Right renal cortex interstitium (tissue), 3 donors: ENCODE measurements at places on chromosomes 16 and 17. TPM values are rescaled to one million over a fixed set of nuclear protein-coding genes. Genes with fewer than 3 reads are reported as not detected.

DNA sequence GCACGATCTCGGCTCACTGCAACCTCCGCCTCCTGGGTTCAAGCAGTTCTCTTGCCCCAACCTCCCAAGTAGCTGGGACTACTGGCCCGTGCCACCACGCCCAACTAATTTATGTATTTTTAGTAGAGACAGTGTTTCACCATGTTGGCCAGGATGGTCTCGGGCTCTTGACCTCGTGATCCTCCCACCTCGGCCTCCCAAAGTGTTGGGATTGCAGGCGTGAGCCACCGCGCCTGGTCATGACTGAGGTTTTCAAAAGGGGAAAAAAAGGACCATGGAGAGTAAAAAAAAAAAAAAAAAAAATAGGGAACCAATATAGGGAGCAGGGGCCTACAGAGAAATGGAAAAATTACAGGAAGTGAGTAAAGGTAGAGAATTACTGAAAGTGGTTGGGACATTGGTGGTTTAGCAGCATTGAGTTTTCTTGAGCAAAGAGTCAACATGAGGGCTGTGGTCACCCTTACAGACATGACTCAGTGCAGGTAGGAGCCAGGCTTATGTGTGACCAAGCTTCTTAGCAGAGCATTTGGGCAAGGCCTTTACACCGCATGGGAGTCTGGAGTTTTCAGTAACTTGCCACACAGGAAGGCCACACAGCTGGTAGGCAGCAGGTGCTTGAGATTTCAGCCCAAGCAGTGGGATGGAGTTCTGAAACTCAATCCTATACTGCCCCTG, 447.3 kb downstream of the HS3ST3B1 start:
- no peak for DNase-seq

DNA sequence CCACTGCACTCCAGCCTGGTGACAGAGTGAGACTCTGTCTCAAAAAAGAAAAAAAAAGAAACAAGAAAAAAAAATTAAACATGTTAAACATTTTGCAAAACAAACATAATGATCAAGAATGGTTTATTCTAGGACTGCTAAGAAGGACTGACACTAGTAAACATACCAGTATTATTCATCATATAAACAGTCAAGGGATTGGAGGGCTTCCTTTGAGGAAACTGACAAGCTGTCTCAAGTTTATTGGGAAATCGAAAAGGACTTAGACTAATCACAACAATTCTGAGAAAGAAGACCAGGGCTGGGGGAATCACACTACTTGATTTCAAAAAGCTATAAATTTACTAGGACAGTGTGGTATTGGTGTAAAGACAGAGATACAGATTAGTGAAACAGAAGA, 75.5 kb downstream of the MYH10 start:
- no peak for DNase-seq

DNA sequence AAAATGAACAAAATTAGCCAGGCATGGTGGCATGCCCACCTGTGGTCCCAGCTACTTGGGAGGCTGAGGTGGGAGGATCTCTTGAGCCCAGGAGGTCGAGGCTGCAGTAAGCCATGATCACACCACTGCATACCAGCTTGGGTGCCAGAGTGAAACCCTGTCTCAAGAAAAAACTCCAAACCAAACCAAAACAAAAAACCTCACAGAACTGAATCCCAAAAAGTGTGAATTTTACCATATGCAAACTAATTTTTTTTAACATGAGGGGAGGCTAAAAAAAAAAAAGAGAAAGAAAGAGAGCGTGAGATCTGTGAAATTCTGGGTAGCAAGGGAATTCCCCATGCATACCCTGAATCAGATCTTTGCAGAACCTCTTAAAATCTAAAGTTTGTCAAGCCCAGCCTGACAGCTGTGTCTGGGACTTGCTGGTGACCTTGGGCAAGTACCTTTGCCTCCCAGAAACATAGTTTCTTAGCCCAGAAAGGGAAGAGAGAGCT, 17.1 kb upstream of the CDH1 start:
- DNase-seq, result no peak

DNA sequence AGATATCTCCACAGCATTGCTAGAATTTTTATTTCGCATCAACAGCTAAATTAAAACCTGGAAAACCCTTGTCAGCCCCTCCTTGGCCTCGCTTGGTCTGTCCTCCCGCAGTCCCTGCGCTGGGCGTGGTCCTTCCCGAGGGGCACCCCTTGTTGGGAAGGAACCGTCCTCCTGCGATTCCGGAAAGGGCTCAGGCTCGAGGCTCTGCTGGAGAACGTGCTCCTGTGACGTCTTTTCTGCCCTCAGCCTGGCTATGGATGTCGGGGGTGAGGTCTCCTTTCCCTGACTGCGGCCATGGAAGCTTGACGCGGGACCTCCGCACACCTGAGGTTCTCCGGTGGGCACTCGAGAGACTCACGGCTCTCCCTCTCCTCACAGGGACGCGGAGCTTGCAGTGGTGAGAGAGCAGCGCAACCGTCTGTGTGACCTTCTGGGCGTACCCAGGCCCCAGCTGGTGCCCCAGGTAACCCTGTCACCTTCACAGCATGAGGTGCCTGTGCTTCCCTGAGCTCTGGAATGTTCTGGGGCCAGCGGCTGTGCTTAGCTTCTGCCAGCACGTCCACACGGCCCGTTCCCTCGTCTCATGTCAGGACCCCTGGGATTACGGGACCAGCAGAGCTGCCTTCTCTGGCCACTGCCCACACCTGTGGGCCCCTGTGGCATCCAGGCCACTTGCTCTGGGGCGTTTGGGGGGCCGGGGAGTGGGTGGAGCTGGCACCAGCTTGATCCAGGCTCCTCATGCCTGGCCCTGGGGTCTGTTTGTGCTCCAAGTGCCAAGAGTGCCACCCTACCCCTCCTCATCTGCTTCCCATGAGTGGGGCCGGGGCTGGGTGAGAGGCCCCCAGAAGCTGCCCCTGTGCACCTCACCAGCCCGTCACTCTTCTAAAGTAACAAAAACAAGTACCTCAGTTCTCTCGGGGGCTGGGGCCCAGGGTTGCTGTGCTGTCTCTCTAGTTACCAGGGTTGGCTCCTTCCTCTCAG, 101.5 kb upstream of the ZNF750 start:
- DNase-seq, result no peak

GRCh38 chr17:67487506-67487905, 110.4 kb downstream of the PITPNC1 start:
- no peak for DNase-seq

The TCAP gene
- 1.1 TPM for polyA plus RNA-seq

DNA sequence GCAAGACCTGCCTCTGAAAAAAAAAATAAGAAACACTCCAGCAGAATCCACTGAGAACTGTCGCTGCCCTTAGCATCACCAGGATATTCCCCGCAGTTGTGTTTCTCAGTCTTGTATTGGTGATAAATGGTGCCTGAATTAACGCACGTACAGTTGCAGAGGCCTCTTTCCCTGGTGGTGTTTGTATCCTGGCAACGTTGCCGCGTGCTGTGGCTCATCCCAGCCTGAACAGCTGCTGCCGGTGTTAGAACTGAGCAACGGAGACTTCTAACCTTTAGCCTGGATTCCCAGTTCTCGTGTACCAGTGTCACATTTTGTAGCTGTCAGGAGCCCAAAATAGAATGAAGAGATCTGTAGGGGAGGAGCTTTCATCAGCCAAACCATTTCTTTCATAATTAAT, 4.8 kb downstream of the MLYCD start:
- DNase-seq, result no peak
